ENCODE measurements at places on chromosomes 5 and 9.

GRCh38 chr5:94499806-94500205 is 118.6 kb downstream of the KIAA0825 start:
- no peak for DNase-seq

- no peak for DNase-seq
Measured at GRCh38 chr9:113205432-113205831, 15.6 kb downstream of the FKBP15 start.

- DNase-seq = no peak
Measured at GRCh38 chr5:116452774-116453368, 121.8 kb downstream of the SEMA6A start.

DNA sequence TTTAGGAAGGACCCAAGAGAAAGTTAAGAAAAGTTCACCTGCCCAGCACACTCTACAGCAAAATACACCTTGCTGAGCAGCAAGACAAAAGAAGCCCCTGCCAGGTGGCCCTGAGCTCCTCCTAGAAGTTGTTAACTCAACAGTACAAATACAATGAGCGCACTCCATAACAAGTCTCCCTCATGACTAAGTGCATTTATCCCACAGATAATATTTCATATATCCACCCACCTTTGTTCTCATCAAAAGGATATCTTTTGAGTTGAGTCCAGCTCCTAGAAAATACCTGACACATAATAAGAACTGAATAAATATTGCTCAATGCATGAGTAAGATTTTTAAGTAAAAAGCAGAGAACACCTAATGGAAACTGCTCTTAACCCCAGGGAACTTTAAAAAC is 73.3 kb downstream of the ABCA1 start:
- no peak for DNase-seq

DNA sequence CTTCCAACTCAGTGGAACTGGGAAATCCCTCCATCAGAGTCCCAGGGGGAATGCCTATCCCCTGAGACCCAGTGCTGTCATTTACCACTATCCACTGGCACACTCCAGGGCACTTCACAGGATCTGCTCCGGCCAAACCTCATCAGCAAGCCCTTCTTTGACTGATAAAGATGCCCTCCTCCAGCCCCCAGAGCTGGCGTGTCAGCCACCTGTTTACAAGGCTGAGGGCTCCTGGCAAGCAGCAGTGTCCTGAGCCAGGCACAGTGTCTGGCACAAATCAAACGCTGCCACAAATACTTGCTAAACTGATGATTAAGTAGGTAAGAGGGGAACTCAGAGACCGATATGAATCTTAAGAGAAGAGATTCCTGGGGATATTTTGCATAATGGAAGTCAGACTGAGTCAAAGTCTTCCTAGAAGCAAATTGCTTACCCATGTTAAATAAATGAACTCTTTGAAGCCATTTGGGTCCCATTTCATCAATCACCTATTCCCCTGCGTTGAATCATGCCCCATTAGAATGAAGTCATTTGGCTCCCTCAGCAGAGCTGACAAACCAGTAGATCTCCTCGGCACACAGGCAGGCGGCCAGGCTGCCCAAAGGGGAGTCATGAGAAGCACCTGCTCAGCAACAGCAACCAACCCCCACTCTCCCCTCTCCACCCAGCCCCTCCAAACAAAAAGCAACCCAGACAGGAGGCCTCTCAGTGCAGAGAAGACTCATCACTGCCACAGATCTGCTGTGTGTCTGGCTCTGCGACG is 97.4 kb downstream of the CDK5RAP2 start:
- DNase-seq = no peak

DNA sequence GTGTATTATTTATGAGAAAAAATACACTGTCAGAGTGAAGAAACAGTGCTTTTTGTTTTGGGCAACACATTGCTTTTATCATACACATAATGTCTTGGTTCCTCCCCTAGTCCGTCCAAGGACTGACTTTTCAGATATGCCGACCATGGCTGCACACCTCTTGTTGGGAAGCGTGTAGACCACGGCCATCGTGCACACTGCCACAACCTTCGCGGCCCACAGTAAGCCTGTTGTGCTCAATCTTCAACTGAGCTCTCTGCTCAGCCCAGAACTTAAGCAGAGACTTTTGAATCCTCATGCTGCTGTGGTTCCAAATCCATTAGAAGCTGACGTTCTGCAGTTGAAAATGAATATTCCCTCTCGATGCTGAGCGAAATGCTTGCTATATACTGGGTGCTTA is 157.6 kb upstream of the IRX2 start:
- no peak for DNase-seq

GRCh38 chr9:99431103-99431502 is 209.0 kb downstream of the SEC61B start:
- no peak for DNase-seq

DNA sequence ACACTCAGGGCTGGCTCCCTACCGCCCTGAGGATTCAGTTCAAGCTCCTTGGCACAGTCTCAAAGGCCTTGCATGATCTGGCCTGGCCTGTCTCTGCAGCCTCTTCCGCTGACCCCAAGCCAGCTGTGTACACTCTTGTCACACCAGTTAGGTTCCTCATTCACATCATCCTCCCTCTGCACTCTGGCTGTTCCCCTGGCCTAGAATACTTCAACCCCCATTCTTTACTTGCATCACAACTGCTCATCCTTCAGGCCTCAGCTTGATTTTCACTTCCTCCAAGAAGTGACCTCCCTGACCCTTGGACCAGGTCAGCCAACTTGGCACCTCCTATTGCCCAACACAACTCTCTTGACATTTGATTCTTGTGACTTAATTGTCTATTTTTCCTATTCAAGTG is 18.9 kb upstream of the PFDN1 start:
- DNase-seq = no peak

- DNase-seq = no peak
Measured at GRCh38 chr5:148794275-148794674, 32.1 kb upstream of the ADRB2 start.

- DNase-seq = peak; percentile 52
Measured at GRCh38 chr9:1960342-1961042, 54.7 kb upstream of the SMARCA2 start.

GRCh38 chr9:9412241-9412640 is 1200.6 kb downstream of the PTPRD start:
- DNase-seq = no peak

DNA sequence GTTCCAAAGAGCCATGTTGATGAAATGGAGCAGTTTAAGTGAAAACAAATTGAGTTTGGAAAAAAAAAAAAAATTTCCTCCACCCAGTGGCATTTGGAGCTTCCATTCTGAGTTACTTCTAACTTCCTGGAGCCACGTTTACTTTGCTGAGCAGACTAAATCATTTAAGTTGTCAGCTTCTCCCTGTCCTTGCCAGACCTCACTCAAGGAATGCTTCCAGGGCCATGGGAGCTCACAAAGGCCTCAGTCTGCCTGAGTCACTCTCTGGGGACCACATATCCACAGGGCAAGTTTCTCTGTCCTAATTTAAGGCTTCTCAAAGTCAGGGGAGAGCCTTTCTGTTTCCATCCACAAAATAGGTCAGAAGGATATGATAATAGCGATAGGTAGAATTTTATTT is 210.3 kb upstream of the TNC start:
- no peak for DNase-seq

DNA sequence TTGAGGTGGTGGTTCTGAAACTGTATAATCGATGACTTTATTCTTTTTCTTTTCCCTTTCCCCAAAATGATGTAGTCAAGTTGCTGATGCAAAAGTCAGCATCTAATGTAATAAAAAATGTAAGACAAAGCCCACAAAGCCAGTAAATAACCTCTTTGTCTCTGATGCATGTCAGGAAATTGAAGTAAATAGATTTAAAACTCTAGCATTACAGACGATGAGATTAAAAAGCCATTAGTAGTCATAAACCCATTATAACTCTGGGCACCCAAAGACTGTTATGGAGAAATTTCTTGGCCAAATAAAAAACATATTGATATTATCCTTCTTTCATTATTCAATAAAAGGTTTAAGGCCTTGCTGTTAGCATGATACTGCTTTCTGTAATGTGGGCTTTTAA is 548.7 kb downstream of the TUSC1 start:
- no peak for DNase-seq

- no peak for DNase-seq
Measured at GRCh38 chr9:84841931-84842330, 172.4 kb downstream of the NTRK2 start.

GRCh38 chr9:70257991-70258691 is 637 bp upstream of the SMC5 start:
- no peak for DNase-seq

- no peak for DNase-seq
Measured at GRCh38 chr5:67173959-67174358, 22.6 kb downstream of the CD180 start.

DNA sequence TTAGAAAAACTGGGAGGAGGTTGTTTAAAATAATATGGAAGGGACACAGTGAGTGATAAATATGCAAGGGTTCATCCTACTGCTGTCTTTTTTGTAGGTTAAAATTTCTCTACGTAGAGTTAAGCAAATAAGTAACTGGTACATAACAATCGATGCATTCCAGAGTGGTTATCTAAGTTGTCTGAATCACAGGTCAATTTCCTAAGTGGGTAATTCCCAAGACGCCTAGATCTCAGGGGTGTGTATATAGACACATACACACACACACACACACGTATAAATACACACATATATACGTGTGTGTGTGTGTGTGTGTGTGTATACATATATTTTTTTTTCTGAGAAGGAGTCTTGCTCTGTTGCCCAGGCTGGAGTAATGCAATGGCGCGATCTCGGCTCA is 22.3 kb downstream of the CAAP1 start:
- DNase-seq = no peak

DNA sequence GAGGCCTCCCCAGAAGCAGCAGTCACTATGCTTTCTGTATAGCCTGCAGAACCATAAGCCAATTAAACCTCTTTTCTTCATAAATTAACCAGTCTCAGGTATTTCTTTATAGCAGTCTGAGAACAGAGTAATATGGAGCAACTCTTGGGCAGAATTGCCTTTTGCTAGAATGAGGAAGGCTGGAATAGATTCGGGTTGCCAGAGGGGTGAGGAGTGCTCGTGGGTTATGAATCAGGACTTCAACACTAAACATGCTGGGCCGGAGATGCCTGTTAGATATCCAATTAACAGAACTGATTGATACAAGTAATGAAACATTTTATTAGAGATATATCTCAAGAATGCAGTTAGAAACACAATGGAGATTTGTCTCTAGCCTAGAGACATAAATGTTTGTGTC is 140.9 kb upstream of the MAP3K1 start:
- DNase-seq = no peak

- no peak for DNase-seq
Measured at GRCh38 chr9:6367128-6367890, 39.1 kb downstream of the TPD52L3 start.

DNA sequence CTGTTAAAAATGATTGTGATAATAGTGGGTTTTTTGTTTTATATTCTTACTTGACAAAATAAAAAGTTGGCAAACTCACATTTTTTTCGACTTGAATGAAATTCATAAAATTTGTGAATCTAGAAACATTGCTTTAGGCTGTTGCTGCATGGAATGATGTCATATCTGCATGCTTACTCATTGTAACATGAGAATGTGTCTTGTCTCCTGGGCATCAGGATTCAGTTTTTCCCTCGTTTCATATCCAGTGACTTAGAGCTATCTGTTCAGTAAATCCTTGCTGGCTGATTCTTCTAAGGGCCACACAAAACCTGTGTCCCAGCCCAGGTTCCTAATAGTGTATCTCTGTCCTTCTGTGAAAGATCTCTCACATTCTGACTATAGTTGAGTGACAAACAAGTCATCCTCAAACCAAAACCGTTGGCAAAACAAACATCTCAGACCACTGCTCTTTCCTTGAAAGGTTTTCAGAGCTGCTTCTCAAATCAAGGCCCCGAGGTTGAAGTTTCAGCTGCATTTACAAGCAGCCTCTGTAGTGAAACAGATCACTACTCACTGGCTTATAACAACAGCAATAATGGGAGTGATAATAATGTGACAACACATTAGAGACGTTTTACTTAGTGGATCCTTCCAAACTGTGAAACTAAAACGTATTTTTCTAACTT is 95.0 kb downstream of the NPR3 start:
- peak; percentile 74 for DNase-seq

DNA sequence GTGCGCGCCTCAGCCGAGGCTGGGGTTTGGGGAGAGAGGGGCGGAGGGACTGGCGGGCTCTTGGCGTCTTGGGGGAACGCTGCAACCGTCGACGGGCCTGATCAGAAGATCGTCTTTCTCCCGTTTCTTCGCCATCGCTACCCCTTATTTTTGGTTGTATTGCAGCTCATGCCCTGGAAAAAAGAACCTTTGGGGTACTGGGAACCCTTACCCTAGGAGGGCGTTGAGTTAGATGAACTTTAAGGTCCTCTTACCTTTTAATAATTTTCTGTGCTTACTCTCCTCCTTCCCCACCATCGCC is 719 bp downstream of the PAIP2 start:
- DNase-seq = no peak

GRCh38 chr9:83473488-83473971 is 64.7 kb downstream of the FRMD3 start:
- DNase-seq = no peak

DNA sequence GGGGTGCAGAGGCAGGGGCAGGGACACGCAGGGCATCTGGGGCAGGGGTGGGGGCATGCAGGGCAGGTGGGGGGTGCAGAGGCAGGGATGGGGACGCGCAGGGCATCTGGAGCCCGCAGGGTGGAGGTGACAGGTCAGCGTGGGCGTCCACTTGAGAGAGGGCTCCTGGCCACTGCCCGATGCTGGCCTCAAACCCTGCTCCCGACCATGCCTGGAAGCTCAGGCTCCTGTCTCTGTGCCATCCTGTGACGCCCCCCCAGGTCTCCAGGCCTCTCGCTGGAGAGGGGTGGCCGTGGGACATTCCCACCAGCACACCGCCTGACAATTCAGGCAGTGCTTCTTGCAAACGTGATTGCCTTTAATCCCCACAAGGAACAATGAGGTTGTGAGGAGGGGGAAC is 33.0 kb downstream of the ZDHHC11B start:
- DNase-seq = no peak

GRCh38 chr5:84437673-84438315 is 53.1 kb upstream of the EDIL3 start:
- no peak for DNase-seq

GRCh38 chr5:146965761-146966659 is 87.5 kb upstream of the PPP2R2B start:
- peak; percentile 75 for DNase-seq

DNA sequence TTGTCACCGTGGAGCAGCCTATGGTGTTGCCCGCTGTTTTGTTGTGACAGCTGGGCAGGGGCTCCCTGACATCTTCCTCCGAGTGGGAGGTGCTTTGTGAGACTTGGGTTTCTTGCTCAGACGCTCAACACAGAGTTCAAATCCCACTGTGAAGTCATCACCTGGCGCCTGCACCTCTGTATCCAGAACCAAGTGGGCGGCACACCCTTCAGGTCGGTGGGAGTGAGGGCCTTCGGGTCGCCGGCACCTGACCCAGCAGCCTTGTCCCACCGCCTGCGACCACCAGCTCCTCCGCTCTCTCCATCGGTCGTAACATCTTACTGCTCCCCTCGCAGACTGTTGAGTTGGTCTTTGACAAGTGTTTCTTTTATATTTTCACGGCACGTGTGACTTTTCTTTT is 37.6 kb upstream of the EXOC3 start:
- no peak for DNase-seq

DNA sequence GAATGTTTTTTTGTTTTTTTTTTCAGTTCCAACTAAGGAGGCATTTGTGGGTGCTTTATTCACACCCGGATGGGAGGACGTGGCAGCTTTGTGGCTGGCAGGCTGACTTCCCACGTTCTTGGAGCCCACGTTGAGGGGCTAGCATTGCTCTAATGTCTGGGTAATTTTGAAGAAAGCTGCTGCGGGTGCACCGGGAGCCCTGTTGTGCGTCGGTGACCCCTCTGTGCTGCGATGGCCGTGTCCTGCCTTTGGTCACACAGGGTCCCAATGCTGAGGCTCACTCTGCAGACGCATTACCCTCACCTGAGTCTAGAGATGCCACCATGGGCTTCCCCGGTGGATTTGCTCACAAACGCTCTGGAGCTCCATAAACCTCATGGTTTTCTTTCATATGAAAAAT is 34.2 kb downstream of the NDUFS6 start:
- DNase-seq = no peak
